ENCODE measurements at places on chromosomes 3 and 15.

DNA sequence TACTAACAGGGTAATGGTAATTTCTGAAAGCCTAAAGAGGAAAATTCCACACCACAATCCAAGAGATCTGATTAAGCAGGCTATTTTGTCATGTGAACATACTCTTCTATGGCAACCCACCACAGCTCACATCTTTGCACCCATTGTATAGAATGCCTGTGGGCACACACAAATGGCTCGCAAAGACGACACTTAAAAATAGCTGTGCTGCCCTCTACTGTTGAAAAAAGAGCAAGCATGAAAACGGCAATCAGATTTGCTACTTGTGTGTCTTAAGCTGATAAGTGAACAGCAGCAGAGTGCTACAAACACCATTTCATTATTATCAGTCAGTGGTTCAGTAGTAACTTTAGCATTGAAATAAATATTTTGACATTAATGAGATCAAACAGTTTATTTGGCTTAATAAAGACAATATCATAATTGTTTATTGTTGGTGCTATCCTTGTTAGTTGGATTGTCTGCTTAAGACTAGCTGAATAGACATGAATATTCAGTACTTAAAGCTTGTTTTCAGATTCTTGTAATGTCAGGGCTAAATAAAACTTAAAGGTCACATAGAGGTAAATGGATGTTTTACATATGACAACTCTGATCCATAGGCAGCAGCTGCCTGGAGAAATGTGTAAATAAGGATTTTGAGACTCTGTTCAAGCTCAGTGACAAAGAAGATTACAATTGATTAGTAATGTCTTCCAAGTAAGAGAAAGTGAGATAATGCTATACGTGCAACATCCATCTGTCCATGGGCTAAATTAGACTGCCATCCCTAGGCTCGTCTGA is 199.1 kb downstream of the LRRN1 start:
- DNase-seq: peak; percentile 18

DNA sequence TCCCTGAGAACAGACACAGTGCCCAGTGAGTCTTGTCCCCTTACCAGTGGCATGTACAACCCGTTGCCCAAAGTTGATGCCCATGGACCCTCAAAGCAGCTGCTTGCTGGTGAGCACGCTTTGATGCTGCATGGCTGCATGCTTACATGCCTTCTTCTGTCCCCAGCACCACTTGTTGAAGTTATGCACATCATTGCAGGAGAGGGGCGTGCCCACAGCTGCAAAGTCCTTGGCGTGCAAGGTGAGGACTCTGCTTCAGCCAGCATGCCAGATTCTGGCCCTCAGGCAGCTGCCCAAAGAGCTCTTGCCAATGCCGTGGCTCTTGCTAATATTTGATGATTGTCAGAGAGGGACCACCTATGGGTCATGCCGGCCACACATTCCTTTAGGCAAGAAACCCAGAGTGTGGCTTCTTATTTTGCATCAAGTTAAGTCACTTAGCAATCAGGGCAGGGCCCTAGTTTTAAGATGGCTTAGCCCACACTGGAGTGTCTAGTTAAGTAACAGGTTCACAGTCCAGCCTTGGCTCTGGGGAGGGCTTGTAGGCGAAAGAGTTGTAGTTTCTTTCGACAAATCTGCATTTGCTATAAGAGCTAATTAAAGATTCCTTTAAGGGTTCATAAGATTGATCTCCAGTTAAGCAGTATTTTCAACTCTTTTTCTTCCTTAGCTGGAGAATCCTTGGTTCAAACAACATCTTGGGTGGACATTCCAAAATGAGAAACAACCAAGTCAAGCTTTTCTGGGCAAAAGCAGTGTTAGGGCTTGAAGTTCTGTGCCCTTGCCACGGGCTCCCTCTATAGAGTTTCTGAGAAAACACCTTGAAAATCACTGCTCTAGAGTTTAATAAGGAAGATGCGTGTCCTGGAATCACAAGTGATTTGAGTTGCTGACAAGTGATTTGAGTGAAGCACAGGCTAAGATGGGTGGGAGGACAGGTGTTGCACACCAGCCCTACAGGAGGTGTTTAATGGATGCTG is 128.6 kb downstream of the SLCO3A1 start:
- DNase-seq: no peak

DNA sequence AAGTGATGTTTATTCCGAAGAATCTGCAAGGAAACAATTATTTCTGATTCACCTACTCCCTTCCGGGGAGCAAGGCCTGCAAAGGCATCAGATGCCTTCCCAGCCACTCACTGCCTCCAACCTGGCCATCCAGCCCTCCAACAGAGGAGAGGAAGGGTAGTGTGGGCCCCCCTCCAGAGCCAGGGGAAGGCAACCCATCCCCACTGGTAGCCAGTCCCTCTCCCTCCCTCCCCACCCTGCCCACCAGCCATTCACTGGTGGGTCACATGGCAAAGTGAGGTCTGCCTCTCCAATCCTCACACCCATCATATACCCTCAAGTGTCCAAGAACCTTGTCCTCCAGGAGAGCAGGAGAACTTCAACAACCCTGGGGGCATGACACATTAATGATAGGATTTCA is 2.4 kb upstream of the VIPR1 start:
- DNase-seq: no peak

- DNase-seq: no peak
These were observed 15.0 kb upstream of the LTF start for GRCh38 chr3:46479696-46480095.

- DNase-seq: no peak
These were observed 82.0 kb downstream of the GMNC start for GRCh38 chr3:190780524-190780923.

DNA sequence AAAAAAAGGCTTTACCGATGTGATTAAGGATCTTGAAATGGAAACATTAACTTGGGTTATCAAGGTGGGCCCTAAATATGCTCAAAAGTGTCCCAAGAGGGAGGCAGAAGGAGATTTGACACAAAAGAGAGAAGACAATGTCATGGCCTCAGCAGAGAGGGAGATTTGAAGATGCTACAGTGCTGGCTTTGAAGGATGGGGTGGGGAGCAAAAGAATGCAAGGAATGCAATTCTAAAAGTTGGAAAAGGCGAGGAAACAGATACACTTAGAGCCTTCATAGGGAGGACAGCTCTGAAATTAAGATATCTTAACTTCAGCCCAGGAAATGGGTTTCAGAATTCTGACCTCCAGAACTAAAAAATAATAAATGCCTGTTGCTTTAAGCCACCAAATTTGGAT is 314.5 kb upstream of the CCDC54 start:
- no peak for DNase-seq

DNA sequence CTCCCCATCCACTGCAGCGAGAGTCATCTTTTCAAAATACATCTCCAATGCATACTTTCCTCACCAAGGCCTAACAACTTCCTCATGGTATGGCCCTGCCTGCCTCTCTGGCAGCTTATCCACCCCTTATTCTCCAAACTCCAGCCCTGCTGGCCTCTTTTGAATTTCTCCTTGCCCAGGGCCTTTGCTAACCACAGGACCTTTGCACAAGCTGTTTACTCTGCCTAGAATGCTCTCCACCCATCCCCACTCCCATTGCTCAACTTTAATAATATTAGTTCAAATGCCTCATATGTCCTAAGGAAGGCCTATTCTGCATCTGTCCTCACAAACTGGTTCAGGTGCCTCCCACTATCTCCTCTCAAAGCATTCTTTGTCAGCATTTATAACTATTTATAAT is 230.7 kb downstream of the CADPS start:
- no peak for DNase-seq

DNA sequence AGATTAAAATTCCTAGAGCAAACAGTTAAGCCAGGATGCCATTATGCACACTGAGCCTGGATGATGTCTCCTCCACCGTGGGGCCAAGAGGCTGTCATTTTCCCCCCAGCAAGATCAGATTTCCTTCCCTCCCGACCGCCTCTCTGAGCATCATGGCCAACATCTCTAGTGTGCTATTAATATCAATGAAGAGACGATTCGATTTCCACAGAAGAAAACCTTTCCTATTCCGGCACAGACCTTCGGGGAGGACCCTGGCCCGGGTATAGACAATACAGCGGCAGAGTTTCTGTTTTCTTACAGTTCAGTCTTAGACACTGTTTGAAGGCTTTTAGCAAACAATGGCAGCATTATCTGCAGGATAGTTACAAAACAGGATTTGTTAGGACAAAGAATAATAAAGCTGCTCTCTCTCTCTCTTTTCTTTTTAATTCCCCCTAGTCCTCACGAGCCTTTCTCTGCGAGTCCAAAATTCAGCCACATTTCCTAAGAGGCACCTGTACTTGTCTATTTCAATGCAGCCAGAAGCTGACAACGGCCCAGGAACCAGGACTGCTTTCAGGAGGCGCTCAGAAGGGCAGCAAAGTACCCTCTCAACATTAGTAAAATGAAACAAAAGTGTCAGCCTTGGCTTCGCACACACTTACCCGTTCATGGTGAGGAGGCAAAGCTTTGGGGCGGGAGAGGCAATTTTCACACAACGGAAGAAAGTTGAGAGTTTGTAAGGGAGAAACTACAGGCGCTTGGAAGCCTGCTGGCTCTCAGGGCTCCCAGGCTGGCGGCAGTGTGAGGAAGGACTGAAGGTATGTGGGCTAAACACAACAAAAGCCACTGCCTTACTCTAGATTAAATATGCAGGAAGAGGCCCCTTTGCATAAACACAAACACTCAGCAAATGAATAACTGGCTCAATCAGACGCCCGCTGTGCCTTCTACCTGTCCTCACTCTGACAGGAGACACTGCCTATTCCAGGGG is 278.0 kb downstream of the FOXP1 start:
- DNase-seq: peak; percentile 52

DNA sequence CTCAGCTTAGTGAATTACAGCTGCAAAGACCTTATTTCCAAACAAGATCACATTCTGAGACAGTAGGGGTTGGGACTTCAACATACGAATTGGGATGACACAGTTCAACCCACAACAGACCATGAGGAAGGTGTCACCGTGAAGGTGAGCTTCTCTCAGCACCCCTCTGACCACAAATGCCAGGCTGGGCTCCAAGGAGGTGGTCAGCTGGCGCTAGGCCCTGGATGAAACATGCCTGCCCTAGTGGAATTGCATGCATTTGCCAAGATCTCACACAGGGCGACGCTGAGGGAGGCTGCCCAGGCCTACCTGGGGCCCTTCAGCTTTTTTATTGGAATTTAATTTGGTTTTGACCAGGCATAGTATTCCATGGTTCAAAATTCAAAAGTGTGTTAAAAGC is 1.8 kb downstream of the CFAP100 start:
- no peak for DNase-seq

DNA sequence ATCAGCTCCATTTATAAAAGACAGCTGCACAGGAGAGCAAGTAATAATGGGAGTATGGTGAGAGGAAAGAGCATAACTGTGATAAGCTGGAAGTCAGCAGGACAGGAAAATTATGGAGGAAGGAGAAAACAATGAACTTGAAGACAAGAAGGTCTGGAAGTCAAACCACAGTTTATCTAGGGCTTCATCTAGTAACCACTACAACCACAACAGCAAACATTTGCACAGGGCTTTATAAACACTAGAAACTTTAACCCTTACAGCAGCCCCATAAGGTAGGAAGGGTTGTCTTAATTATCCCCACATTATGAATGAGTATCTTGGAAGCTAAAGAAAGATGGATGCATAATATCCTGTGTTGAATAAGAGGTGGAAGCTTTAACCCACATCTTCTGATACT is 820.8 kb downstream of the IGSF11 start:
- no peak for DNase-seq

- peak; percentile 86 for DNase-seq
These were observed 49.6 kb upstream of the ST8SIA2 start for GRCh38 chr15:92343924-92344643.

DNA sequence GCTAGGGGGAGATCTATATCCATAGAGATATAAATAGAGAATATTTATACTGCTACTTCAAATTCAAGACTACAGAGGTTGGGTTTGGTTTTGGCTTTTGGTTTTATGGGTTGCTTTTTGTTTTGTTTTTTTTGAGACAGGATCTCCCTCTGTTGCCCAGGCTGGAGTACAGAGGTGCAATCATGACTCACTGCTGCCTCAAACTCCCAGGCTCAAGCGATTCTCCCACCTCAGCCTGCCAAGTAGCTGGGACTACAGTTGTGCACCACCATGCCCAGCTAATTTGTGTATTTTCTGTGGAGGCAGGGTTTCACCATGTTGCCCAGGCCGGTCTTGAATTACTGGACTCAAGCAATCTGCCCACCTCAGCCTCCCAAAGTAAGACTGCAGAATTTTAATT is 3.9 kb upstream of the UBL7 start:
- no peak for DNase-seq

GRCh38 chr15:99006904-99007495 is 592 bp downstream of the PGPEP1L start:
- peak; percentile 92 for DNase-seq

GRCh38 chr3:136250903-136251460 is 842 bp downstream of the PCCB start:
- DNase-seq: peak; percentile 63

- DNase-seq: no peak
These were observed 21.8 kb upstream of the KCNMB2 start for GRCh38 chr3:178514401-178514800.

GRCh38 chr15:58873267-58873666 is 60.2 kb downstream of the SLTM start:
- DNase-seq: no peak

DNA sequence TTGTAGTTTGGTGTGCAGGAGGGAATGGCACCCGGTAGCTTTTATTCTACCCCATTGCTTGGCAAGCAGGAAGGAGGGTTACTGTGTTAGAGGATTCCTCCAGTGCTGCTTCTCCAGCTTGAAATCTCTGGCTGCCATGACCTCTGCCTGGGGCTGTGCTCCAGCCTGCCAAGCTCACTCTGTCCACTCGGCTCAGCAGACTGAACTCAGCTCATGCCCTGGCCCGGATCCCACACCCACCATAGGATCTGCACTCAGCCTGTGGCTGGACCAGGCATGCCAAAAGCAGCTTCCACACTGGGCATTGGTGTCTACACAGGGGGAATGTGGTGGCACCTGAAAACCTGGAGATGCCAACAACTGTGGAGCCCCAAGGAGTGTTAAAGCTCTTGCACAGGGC is 26.3 kb downstream of the CLDN16 start:
- DNase-seq: no peak

DNA sequence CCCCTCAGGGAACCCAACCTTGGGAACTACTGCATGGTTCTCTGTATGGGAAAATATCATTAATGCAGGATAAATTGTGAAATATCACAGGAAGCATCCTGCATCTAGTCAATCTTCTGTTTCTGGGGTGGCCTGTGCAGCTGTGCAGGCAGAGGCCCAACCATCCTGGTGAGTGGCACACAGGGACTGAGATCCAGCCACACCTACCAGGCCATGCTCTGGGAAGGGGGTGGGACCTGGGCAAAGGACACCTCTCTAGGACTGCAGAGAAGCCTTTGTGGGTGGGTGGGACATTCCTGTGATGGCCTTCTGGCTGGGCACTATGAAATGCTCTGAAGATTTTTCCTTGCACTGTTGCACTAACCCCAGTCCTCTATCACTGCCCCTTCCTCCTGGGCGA is 26.8 kb downstream of the CCRL2 start:
- DNase-seq: no peak
